Fibroblast of the aortic adventitia (primary cell): ENCODE measurements at places on chromosomes 12 and 14. TPM values are rescaled to one million over a fixed set of nuclear protein-coding genes. Genes with fewer than 3 reads are reported as not detected.
A peak's percentile ranks its signal among the peaks of the same experiment; 100 is the strongest.

DNA sequence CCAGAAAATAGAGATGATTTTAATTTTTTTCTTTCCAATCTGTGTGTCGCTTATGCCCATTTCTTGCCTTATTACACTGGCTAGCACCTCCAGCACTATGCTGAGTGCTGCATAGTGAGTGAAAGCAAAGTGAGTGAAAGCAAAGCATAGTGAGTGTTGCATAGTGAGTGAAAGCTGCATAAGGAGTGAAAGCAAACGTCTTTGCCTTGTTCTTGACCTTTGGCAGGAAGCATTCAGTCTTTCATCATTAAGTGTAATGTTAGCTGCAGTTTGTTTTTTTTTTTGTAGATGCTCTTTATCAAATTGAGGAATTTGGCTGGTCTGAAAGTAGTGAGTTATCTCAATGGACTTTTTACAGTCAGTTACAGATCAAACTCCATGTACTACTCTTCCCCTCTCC, 6.9 kb upstream of the CORO1C start:
- DNase-seq: peak; percentile 29

DNA sequence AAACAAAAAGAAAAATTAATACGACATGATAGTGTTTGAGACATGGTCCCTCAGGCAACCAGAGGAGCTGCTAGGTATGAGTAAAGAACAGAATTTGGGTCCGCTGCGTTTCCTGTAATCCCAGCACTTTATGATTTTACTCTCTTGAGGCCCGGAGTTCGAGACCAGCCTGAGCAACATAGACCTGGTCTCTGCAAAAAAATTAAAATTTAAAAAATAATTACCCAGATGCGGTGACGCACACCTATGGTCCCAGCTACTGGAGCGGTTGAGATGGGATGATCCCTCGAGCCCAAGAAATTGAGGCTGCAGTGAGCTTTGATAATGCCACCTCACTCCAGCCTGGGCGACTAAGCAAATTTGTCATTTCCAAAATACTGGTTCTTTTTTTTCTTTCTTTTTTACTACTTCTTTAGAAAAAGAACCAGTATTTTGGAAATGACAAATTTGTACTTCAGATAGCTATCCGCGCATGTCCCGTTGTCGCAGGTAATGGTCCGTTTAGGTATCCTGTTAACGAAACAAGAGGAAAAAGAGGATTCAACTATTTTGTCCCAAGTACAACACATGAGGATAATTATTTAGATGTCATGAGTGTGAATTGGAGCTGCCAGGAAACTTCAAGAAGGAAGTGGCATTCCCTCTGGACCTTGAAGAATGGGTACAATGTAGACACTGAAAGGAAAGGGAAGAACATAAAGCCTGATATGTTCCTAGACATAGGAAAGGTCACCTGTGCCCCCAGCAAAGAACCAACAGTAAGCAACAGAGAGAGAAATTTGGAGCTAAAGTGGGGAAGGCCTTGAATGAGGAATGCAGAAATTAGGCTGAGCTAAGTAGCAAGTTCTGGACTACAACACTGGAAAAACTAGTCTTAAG, 1.2 kb upstream of the HECTD1 start:
- DNase-seq: no peak

DNA sequence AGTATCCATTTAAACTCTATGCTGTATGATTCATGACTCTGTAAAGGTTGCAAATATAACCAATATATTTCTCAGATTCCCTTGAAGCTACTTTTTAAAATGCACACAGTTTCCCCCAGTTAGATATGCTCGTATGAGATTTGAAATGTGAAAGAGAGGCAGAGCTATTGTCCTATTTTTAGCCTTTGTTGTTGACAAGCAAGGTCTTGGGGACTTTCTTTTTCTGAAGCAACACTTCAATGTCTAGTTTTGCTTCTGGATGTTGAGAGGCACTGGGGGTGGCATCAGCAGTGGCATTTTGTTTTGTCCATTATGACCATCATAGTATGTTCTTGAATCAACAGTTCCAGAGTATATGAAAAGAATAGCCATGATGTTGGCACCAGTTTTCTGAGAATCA, 63.4 kb downstream of the ASCL1 start:
- DNase-seq: no peak

- no peak for DNase-seq
Measured at GRCh38 chr12:103731539-103731938, 109.5 kb downstream of the NT5DC3 start.

GRCh38 chr14:58876608-58877007, 238.8 kb downstream of the DACT1 start:
- peak; percentile 94 for DNase-seq

Gene TBPL2
- total RNA-seq: not detected in 2 replicates
